ENCODE measurements at places on chromosomes 5 and 9.

DNA sequence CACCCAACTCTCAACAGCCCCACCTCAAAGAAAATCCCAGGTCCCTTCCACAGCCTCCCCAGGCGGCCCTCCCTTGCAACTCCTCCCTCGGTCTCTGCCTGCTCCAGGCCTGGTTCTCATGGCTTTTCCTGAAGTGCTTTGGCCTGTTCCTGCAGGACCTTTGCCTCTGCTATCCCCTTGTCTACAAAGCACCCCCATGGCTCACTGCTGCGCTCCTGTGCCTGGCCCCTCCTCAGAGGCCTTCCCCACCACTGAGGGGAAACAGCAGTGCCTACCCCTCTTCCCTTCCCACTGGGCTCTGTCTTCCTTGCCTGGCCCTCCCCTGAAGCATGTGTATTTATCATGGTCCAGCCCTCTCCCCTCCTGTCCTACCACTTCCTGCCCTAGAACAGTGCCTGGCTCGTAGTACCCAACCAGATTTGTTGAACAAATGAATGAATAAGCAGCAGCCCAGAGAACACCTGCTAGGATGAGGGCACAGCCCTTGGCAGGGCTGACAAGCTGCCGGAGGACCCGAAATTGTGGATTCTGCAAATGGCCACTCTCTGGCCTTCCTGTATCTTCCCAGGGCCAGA is 68.6 kb upstream of the LRRTM2 start:
- DNase-seq: no peak

- DNase-seq: no peak
Measured at GRCh38 chr5:18032744-18033143, 398.5 kb downstream of the TAF11L14 start.

- peak; percentile 89 for DNase-seq
Measured at GRCh38 chr5:134100283-134101091, 14.0 kb upstream of the TCF7 start.

GRCh38 chr5:74020503-74020902 is 394.5 kb downstream of the ARHGEF28 start:
- DNase-seq: no peak

DNA sequence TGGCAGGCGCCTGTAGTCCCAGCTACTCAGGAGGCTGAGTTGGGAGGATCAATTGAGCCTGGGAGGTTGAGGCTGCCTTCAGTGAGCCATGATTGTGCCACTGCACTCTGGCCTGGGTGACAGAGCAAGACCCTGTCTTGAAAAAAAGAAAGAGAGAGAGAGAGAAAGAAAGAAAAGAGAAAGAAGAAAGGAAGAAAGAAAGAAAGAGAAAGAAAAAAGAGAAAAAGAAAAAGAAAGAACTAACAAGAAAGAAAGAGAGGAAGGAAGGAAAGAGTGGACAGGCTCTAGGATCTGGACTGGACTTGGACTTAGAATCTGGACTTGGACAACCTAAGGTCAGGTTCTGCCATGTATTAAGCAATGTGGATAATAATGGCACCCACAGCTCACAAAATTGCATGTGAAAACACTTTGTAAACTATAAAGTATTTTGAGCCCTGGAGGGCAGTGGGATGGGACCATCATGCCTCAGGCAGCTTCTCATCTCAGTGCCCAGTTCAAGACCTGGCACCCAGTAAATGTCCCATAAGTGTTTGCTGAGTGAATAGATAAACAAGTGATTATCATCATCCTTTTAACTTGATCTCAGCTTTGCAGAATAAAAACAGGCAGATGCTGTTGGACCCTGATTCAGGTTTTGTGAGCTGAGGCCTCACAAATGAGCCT is 12.8 kb upstream of the PHF19 start:
- peak; percentile 16 for DNase-seq

- no peak for DNase-seq
Measured at GRCh38 chr9:90325913-90326653, 316.5 kb downstream of the DIRAS2 start.

DNA sequence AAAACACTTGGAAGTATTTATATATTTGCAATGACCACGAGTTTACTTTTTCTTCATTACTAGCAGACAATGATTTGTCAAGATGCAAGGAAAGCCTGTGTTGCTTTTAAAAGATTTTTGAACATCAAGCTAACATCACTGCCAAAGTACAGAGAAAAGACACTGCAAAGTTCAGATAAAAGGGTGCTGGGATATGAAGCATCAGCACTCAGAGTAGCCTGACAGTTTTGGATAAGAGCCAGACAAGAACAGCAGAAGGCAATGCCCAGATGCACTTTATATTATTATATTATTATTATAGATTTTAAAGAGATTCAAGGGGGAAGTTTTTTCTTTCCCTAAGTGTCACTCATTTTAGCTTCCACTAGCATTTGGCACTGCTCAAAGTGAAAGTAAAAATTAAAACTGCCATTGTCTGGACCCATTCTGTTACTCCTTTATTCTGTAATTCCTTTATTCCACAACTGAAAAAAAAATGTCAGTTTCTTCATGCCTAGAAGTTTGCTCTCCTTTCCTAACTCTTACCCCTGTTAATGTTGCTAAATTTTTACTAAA is 240.6 kb downstream of the EFNA5 start:
- DNase-seq: no peak

GRCh38 chr5:123845356-123846100 is 333.6 kb downstream of the CSNK1G3 start:
- DNase-seq: no peak

DNA sequence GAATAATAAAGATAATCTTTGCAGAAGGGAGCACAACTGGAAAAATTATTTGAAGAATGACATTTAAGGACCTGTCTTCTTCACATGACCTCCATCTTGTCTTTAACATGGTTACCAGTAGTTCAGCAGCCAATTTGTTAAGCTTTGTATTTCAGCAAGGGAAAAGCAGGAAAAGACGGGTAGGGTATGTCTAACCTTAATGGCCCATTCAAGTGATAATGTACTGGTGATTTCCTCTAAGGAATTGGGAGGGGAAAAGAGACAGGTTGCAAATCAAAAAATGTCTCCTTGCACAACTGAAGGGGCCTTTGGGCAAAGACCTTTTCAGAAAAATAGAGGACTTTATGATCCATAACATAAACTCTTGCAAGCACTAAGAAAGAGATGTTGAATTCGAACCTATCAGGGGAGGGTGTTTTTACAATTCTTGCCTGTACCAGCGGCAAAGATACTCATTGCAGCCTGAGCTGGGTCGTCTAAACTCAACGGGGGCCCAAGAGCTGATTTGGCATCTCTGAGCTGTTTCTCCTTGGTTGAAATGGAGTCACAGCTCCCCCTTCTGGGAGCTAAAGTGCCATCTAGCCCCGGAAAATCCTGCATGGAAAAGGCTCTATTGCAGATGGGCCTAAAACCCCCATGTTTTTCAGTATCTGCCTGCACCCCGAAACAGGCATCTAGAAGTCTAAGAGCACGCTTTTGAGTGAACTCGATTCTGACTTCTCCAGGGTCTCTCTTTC is 3.8 kb downstream of the BRINP1 start:
- no peak for DNase-seq

GRCh38 chr9:109600142-109600541 is 102.0 kb upstream of the PTPN3 start:
- no peak for DNase-seq

DNA sequence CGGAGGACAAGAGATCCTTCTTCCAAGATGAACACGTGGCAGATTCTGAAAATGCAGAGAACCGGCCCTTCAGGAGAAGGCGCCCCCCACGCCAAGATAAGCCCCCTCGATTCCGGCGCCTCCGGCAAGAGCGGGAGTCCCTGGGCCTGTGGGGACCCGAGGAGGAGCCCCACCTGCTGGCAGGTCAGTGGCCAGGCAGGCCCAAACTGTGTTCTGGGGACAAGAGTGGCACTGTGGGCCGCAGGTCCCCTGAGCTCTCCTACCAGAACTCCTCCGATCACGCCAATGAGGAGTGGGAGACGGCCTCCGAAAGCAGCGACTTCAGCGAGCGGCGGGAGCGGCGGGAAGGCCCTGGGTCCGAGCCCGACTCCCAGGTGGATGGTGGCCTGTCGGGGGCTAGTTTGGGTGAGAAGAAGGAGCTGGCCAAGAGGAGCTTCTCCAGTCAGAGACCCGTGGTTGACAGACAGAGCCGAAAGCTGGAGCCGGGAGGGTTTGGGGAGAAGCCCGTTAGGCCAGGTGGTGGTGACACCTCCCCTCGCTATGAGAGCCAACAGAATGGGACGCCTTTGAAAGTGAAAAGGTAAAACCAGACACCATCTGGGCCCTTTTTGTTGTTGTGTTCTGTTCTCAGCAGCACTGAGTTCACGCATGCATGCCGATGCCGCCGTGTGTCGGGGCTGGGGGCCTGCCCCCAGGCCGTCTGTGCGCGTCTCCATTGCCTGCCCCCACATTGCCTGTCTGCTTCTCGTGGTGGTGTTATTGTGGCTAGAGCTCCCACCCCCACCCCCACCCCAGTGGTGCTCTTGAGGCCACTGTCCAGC is 26.6 kb upstream of the POMT1 start:
- DNase-seq: no peak

DNA sequence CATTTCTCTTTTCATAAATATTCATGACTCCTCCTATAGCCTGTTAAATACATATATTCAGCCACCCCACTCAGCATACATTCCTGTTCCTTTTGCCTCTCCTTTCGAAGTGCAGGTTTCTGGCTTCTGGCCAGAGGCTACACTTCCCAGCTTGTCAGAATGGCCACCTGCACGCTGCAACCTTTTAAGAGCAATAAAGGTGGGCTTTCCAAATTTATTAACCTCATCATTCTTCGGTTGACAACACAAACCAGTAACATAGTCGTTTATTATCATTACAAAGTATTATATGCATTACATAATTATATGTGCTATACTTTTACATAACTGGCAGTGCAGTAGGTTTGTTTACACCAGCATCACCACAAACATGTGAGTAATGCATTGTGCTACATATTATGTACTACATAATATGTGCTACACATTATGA is 16.5 kb upstream of the TMEM171 start:
- no peak for DNase-seq

DNA sequence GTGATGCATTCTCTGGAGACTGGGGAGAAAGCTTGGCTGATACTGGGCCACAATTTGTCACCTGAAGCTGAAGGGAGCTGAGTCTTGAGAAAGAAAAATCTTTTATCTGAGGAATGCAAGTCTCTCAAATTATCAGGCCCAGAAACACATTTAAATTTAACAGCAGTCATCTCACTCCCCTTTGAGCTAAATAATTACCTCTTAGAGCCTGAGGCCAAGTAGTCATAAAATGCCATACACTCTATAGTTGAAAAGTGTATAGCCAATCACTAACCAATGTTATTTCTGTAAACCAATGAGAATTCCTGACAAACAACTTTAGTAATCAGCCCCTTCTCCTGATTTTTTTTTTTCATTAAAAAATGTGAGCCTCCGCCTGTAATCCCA is 32.7 kb upstream of the DAPK1 start:
- no peak for DNase-seq

- DNase-seq: no peak
Measured at GRCh38 chr5:147187099-147187540, 47.7 kb upstream of the STK32A start.

GRCh38 chr9:110763568-110763967 is 95.0 kb downstream of the MUSK start:
- no peak for DNase-seq

DNA sequence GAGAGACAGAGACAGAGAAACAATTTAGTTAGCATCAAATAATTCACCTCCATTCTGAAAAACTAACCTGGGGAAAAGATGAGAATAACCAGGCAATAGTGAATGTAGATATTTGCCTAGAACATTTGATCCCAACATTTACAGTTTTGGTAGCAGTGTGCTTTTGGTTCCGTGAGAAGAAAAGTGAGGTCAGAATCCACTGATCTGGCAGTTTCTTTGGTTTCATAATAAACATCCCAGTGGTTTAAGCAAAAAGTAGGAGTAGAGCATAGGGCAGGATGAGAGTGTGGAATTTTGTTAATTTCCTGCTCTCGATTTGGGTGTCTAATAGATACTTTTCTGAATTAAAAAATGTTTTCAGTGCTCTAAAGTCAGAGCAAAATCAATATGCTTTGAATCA is 887.0 kb downstream of the NR2F1-AS1 start:
- DNase-seq: no peak

- DNase-seq: peak; percentile 67
Measured at GRCh38 chr9:114155263-114155994, at the start of gene COL27A1. Gene COL27A1 (plus strand): TSS chr9:114155537. CDS start chr9:114155951, 414 bp downstream.

GRCh38 chr9:4334410-4334813 is 34.5 kb upstream of the GLIS3 start:
- DNase-seq: no peak

DNA sequence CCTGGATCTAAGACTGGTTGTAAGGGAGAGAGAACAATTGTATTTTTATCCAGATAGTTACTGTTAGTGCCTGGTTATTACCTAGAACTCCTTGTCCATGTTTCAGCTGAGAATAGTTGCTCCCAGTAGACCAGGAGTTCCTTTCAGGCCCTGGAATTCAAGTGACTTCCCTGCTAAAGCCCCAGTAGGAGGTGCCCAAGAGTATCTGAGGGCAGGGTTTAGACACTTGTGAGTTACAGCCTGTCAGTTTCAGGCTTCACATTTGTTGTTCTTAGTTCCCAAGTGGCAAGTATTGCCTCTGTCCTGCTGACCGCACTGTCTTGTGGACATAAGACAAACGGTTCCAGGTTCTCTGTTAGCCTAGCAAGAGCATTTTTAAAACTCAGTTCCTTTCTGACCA is 743.9 kb upstream of the SEMA6A start:
- no peak for DNase-seq

DNA sequence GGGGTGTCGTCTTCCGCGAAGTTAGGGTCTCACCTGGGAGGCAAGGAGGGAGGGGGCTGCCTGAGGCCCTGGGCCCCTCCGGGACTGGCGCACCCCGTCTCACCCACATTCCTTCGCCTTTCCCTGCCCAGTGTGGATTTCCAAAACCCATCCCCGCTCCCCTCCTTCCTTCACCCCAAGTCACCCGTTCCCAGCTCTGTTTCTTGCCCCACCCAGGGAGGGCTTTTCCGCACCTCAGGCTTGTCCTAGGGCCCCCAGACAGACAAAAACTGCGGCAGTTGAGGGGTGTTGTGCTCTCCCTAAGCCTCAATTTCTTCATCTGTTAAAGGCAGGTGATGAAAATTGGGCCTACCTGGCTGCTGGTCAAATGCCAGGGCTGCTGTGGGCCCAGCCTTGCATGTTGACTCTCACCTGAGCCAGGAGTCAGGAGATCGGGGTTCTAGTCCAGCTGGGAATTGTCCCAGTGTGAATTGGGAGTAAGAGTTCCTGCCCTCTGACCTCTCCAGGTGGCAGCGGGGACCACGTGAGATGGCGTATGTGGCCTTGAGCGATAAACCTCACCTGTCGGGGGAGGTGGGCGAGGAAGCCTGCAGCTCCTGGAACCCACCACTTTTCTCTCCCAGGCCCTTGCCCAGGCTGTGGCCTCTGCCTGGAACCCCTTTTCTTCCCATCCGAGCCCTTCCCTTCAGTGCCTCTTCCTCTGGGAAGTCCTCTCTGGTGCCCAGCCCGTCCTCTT is 143.4 kb upstream of the IER5L start:
- no peak for DNase-seq

DNA sequence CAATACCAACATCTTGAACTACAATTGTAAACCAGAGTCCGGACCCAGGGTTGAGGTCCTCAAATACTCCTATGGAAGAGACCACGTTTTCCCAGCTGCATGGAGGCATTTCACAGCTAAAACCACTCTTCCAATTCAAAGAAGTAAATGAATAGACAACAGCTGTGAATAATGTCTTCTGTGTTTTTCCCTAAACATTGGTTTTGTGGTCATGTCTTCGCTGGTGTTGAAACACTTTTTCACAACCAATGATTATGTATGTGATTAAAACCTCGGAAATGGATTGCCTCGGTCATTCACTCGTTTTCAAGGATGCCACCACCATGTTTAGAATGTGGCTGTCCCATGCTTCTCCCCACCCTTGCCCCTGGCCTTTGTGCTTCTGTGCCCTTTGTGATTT is 9.4 kb upstream of the TENT4A start:
- no peak for DNase-seq

All from CD8-positive, alpha-beta memory T cell (primary cell).